ENCODE measurements at places on chromosomes 4 and X.

DNA sequence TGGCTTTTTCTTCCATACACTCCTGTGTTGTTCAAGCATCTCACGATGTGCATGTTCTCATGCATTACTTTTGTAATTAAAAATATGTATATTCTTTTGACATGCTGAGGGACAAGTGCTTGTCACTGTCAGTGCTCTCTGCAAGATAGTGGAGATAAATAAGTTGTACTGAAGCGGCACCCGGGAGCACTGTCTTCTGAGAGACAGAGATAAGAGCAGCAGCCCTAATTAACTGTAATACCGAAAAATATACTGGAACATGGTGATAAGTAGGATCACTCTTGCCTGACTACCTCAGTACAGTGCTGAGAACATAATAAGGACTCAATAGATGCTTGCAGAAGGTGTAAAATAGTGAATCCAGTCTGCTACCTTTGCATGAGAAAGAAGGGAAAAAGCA lies 9.4 kb upstream of the GPR173 start:
- DNase-seq = no peak

- DNase-seq = no peak
Observed at GRCh38 chrX:110167952-110168451, 149.9 kb downstream of the AMMECR1 start.

GRCh38 chr4:125368146-125368545 lies 53.4 kb downstream of the FAT4 start:
- no peak for DNase-seq

DNA sequence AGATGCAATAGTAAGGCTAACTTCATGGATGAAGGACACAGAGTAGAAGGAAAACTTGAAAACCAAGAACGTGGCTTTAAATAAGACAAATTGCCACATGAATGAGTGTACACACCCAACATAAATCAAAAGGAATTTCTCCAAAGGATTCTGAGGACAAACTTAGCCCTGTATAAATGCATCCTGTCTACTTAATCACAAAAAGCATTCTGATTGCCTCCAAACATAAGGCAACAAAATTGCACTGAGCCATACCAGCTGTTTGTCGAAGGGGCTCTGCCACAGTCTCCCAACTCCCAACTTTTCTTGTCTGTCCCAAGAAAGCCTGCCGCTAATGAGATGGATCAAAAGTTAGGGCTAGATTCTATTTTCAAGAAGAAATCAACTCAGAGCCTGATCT lies 194.3 kb downstream of the SOWAHB start:
- DNase-seq = no peak

DNA sequence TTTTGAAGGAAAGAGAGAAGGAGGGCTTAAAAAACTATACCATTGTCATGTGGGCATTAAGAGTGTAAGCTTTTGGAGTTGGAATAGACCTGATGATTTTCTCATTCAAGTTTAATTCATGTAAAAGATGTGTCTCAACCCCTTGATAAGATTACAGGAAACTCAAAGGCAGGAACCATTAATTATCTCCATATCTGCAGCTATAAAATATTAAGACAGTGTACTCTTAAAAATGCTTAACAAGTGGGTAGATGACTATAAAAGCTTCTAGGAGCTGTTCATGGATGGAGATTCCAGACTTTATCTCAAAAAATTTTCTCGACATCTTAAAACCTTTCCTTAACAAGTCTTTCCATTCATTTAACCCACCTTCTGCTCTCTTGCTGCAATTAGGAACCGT lies 208.3 kb downstream of the PALLD start:
- no peak for DNase-seq

- DNase-seq = no peak
Observed at GRCh38 chr4:123547216-123548165, 150.9 kb downstream of the SPRY1 start.

DNA sequence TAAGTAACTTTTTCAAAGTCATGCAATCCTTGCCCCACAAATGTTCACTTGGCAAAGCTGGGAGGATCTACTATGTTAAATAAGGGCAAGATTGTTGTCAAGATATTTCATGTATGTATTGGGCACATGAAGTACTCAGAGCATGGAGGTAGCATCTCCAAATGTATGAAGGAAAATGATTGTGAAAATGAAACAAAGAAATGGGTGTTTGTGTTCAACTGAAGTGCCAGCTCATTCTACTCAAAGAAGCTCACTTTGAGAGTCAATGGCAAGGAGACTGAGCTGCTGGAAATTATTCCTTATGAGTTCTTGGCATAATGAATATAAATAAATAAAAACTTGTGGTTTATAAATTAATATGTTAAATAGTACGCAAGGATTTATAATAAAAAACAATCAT lies 124.5 kb upstream of the ARSJ start:
- DNase-seq = no peak

- DNase-seq = no peak
Observed at GRCh38 chrX:9676306-9676705, 89.3 kb downstream of the GPR143 start.

DNA sequence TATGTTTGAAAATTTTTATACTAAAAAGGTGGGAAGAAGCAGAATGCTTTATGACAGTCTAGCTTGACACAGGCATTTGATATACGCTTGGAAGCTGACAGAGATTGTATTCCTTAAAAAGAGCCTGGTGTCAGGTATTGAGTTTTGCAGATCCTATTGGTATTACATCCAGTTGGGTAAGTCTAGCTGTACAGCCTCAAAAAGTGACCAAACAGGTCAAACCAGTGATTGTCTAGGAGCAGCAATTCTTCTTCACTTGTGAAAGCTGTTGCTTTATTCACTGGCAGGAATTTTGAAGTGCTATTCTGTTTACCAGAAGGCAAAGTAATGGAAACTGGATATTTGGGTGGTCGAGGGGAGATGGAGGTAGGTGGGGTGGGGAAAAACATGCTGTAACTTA lies 77.5 kb downstream of the UCHL1 start:
- DNase-seq = peak; percentile 7

GRCh38 chr4:164204434-164204833 lies 549.5 kb upstream of the SMIM31 start:
- no peak for DNase-seq

DNA sequence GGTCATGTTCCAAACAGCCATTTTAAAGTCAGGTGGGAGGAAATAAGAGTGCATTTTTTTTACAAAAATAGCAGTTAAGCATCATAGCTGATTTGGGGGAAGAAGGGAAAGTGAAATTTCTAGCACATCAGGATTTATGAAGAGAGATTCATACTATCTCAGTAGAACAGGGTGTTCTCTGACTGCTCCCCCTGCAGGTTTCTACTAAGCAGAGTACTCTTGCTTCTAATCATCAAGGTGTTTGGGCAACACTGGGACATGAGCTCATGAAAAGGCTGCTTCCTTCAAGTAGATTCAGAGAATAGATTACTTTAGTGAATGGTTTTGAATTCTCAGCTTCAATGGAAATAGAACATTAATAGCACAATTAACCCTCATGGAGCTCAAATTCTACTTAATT lies 591.4 kb upstream of the PCDH10 start:
- no peak for DNase-seq
